AG08395 (cell line): ENCODE measurements at places on chromosomes 6 and 20.

DNA sequence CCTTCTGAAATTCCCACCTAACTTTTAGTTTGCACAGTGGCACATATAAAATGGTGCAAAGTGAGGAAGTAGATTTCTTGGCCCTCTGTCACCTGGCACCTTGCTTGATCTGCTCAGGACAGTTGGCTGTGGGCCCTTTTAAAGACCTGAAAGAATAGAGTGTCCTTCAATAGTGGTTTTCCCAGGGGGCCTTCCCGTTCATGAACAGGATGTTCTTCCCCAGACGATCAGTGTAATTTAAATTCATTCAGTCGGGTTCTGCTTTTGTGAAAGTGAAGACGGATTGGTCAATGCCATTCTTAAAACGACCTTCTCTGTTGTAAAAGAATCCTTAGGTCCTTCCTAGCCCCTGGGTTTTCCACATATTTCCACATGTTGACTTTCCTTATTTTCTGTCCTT is 178.5 kb downstream of the SASH1 start:
- no peak for DNase-seq

GRCh38 chr20:33472868-33473435 is 16.9 kb upstream of the CBFA2T2 start:
- no peak for DNase-seq

DNA sequence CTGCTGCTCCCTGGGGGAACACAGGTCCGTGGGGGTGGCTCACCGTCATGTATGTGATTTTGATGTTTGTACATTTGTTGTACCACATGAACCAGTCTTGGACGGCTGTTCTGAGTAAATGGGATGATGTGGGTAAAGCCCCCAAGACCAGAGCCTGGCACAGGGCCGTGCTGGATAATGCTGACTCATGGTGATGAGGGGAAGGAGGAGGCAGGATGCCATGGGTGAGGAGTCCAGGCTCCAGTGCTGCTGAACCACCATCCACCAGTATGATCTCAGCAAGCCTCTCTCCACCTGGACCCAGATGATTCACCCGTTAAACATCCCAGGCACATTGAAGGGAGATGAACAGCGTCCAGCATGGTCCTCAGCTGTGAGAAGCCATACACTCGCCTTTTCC is 9.6 kb upstream of the APCDD1L start:
- DNase-seq: peak; percentile 74

GRCh38 chr20:52425253-52425652 is 233.7 kb upstream of the ZFP64 start:
- peak; percentile 31 for DNase-seq

DNA sequence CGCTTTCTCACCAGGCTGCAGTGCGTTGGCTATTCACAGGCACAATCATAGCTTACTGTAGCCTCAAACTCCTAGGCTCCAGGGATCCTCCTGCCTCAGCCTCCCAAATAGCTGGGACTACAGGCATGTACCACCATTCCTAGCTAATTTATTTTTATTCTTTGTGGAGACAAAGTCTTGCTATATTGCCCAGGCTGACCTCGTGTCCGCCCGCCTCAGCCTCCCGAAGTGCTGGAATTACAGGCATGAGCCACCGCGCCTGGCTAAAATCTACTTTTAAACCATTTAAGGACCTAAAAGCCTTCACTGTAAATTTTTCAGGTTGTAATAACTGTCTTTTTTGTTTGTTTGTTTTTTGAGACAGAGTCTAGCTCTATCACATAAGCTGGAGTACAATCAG is 15.2 kb downstream of the SAMHD1 start:
- no peak for DNase-seq

- no peak for DNase-seq
Observed at GRCh38 chr20:21767739-21768223, 62.3 kb downstream of the PAX1 start.

GRCh38 chr6:26233649-26234420 is 131.2 kb upstream of the BTN3A2 start:
- peak; percentile 66 for DNase-seq

DNA sequence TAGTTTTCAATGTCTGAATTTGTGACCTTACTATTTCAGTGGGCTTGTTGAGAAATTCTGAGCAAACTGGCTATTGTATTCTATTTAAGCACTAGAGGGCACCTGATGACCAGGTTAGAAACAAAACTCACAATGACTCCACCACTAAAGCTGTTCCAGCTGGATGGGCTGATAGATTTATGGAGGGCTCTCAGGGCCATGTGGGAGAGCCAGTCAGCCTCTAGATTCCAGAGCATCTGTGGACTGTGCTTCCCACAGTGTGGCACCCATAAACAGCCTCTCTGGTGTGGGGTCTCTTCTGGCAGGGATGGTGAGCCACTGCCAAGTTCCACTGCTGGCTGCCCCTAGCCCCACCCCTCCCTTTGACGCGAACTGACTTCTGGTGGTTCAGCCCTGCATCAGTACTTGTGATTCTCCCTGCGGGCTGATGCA is 29.2 kb downstream of the C6orf58 start:
- DNase-seq: peak; percentile 11

- no peak for DNase-seq
Observed at GRCh38 chr20:23584434-23585199, 16.3 kb upstream of the CST9L start.
